ENCODE measurements at places on chromosomes 7 and 10. TPM values are rescaled to one million over a fixed set of nuclear protein-coding genes. Genes with fewer than 3 reads are reported as not detected.

DNA sequence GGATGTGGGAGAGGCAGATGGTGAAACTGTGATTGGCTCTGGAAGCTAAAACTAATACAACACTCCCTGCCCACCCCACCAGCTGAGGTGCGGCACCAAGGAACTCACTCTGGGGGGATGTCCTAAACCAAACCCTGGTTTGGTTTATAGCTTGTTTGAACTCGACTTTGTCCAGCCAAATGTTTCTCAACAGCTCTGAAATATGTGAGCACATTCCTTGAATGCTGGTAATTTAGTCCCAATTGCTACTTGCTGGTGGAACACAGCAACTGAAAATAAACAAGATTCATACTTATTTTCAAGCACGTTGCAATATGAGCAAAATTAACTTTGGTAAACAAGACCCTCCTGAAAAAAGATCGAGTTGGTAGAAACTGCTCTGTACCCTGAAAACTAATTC is 39.7 kb upstream of the CARD11 start:
- no peak for DNase-seq

- DNase-seq = no peak
Measured at GRCh38 chr10:24962995-24963394, 10.6 kb upstream of the PRTFDC1 start.

DNA sequence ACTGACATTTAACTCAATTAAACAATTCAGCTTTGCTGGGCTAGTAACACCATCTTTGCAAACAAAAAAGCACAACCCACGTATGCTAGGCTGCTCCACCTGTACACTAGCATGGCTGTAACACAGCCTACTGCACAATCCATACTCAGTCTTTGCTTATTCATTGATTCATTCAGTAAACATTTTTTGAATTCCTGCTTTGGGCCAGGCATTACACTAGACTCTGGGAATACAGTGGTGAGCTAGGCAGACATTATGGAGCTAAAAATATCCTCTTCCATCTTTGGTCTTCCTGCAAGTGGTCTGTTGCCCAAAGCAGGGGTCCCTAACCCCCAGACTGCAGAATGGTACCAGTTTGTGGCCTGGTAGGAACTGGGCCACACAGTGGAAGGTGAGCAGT is 9.9 kb downstream of the CNNM1 start:
- no peak for DNase-seq

DNA sequence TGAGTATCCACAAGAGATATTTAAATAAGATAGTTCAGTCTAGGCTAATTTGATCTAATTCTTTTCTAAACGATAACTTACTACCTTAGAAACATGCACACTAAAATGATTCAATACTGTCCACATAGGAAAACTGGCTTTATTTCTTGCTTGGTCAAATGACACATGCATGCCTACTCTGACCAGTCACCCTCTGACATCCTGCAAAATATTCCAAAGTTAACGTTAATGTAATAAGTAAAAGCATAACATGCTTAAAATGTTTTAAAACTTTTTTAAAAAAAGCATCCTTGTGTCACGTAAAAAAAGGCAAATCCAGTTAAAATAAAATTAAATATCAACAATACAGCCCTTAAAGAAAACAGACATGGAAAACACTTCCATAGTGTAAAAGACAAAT is 70.2 kb downstream of the UBE2H start:
- DNase-seq = no peak

DNA sequence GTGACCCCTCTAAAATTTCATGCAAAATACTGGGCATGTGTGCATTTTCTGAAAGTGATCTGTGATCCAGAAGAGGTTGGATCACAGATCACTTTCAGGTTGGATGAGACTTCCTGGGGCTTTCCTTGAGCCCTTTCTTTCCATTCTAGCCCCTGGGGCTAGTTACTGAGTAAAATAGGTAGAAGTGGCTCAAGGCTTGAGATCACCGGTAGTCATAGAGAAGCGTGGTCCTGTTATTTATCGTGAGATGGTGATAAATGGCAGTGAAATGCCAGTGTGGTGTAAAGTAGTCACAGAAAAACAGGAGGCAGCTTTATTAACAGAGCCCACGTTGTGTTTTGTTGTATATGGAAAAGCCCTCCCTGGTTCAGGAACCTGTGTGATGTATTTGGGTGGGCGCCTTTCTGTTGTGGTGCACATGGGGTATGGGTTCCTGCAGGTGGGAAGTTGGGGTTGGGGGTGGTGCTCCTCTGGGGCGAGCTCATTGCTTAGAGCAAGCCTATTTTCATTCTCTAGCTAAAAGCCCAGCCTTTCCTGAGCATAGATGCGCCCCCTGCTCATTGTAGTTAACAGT is 34.0 kb upstream of the SH2D4B start:
- no peak for DNase-seq

DNA sequence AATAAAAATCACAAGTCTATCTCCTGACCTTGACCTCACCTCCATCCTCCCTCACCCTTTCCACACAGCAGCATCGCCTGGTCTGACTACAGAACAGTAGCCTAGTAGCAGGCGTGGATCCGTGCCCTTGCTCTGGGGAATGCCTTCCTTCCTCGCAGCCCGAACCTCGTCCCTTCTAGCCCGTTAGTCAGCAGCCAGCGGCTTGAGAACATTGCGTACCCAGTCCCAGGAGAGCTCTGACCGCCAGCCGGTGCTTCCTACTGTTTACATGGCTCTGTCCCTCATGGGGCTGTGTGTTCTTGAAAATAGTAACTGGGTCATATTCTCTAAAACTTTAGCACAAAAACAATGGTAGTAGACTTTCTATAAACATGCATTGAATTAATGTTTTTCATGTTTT is 682.7 kb upstream of the IGFBP3 start:
- peak; percentile 53 for DNase-seq

Gene TRIM50
- 0.72 TPM for total RNA-seq

Gene EBLN1
- total RNA-seq = not detected

DNA sequence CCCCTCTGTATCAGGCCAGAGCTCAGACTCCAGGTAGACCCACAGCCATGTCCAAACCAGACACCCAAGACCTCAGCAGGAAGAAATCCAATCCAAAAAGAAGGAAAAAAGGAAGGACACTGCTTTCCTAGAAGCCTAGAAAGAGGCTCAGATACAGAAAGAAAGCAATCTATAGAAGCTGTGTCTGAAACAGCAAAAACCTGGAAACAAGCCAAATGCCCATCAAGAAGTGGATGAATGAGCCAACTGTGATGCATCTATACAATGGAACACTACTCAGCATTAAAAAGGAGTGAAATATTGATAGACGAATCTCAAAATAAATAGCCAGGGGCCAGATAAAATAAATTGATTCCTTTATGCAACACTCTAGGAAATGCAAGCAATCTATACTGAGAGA is 31.6 kb downstream of the GRB10 start:
- DNase-seq = no peak

Gene NPSR1
- not detected for total RNA-seq

GRCh38 chr10:63883861-63884260 is 362.7 kb downstream of the REEP3 start:
- no peak for DNase-seq

Gene PON3
- total RNA-seq = 2.8 TPM

DNA sequence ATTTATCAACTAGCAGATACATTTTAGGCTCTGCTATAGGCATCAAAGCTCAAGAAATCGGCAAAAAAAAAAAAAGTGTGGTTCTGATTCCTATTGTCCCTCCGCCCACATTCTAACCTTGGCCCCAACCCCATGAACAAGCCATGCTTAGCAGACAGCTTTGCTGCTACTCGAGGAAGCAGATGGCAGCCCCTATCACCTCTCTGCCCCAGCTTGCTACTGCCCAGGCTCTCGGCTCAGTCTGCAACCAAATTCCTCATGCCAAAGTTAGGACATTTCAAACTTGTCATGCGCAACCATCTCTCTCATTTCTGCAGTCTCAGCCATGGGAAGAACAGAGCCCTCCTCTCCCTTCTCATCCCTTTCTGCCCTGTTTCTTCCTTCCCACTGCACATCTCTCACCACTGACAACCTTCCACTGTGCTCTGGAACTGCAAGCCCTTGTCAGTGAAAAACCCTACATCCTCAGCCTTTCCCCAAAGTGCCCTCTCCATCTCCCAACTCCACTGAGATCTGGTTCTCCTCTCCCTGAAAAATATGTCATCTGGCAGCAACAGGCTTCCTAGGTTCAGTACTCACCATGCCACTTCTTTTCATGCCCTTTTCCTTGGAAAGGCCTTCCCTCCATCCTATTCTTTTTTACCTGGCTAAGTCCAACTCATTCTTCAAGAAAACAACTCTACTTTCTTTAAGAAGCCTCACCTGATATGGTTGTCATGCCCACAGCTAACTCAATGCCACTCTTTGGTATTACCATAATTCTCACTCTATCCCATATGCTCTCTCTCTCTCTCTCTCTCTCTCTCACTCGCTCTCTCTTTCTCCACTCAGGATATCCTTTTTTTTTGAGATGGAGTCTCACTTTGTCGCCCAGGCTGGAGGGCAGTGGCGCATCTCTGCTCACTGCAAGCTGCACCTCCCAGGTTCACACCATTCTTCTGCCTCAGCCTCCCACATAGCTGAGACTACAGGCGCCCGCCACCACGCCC is 60.1 kb upstream of the FHIP2A start:
- no peak for DNase-seq

Gene SPDYE5
- not detected for total RNA-seq

Gene NUTM2B
- total RNA-seq = 0.60 TPM

DNA sequence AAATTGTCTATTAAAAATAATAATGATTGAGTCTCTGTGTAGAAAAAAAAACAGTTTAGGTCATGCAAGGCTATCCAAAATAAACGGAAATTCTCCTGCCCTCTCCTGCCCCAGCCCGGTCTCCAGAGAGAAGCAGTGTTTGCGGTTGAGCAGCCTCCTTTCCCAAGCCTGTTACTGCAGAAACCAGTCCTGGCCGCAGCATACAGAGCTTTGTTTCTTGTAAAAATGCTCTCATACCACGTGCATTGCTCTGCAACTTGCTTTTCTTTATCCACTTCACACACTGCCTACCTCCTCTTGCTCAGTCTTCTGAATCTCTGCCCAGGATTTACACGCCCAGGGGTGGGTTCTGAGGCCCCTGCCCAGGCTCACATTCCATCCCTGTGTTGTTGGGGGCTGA is 34.4 kb upstream of the CUL1 start:
- peak; percentile 54 for DNase-seq

GRCh38 chr10:14879124-14879927 is 660 bp downstream of the SUV39H2 start:
- peak; percentile 26 for DNase-seq

DNA sequence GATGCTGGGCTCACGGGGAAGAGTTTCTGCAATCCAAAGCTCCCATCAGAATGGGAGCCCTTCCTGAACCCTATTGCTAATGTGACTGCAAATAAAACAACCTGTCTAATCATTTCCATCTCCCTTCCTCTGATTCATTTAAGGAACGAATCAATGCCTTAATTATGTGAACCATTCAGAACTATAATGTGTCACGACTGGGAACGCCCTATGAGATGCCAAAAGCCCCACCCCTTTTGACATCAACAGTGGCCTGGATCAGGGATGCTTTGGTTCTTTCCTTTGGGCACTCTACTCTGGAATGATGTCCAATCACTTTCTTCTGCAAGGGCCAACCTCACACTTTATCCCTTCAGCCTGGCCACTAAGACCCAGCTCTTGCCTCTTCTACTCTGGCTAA is 195.4 kb upstream of the AOAH start:
- no peak for DNase-seq

Gene ASZ1
- not detected for total RNA-seq

Gene EMX2
- total RNA-seq = not detected

Gene CLRN3
- total RNA-seq = 0.39 TPM

DNA sequence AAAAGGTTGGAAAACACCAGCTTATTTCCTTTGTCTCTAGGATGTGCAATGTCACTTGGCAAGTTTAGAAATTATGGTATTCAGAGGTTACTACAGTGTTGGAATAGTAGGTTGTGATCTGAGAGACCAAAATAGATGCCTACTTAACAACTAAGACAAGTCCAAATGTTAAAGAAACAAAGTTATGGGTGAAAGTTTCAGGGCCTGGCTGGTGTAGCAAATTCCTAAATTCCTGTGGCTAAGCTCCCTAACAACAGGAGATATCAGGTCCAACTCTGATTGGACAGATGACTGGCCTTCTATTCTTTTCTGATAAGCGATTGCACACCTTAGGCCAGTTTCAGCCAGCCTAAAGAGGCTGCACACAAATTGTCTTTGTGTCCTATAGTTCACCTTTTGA is 873.5 kb downstream of the REEP3 start:
- DNase-seq = no peak

Gene PPA1
- total RNA-seq = 140 TPM

DNA sequence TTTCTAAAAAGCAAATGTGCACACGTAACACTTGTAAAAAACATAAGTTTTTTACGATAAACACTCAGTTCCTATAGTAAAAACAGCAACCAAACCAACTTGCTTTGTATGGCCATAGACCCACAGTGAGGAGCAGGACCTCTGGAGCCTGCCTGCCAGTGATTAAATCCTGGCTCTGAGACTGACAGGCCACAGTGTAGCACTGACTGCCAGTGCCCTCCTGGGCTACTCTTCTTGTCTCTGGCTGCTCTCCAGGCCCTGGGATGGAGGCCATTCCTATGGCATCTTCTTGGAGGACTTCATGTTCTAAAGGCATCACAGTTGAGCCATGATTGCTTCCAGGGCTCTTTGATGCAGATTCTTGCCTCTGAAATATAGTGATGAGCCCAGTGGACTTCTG is 22.7 kb upstream of the TMEM254 start:
- no peak for DNase-seq

Gene FEZF1
- 0.14 TPM for total RNA-seq

Gene SYT15B
- total RNA-seq = 0.17 TPM

DNA sequence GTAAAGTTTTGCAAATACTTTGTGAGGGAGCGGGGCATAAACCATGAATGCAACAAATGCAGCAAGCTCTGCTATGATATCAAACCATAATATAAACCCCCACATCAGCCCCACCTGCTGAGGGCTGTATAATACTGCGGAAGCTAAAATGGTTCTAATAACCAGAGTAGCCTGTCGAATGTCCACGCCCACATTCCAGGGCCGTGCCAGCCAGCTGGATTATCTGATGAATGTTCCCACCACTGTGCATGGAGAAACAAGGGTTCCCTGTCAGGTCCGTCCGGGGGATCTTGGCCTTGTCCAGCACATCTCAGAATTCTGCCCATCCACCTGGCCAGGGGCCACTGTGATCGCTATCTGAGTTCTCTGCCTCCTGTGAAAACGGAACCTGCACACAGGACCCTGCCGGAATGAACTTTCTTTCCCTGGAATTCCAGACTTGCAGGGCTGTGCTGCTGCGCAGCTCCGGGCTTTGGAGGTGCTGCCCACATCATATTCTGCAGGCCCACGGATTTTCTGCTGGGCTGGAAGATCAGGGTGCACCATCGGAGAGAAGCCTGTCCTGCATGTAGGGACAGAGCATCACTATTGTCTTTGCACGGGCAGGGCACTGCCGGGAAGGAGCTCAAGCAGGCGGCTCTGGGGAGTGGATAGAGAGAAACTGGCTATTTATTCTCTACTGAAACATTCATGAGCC is 77.0 kb upstream of the GNA12 start:
- DNase-seq = no peak

Measured in adrenal gland (tissue), 19 donors.